Progenitor cell of endocrine pancreas (in vitro differentiated cells): ENCODE measurements at places on chromosomes 4 and X.

DNA sequence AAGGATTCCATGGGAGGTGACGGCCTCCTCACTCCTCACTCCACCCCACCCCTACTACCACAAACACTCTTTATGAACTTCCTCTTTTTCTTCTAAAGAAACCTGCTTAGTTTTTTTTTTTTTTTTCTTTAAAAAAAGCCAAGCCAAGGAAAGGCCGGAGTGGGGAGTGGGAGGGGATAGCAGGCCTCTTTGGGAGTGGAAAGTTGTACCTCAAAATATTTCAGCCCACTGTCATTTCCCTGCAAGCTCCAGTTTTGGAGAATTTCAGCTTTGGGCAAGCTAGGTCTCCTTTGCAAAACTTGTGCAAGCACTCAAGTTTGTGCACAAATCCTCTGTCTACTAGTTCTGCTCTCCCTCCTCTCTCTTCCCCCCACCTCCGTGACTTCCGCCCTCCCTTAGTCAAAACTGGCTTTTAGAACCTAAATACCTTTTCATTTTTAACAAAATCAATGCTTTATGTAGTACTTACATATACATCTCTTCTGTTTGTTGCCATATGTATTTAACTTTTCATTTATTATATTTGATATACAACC is 512 bp upstream of the ANTXR2 start:
- no peak for DNase-seq

GRCh38 chrX:78042601-78043000 is 61.4 kb upstream of the PGK1 start:
- no peak for DNase-seq

- DNase-seq: no peak
These were observed 60.4 kb upstream of the CRMP1 start for GRCh38 chr4:5952975-5953951.

- DNase-seq: no peak
These were observed 361.8 kb upstream of the GALNT7 start for GRCh38 chr4:172806841-172807240.
